ENCODE measurements at places on chromosomes 12 and 14. TPM values are rescaled to one million over a fixed set of nuclear protein-coding genes. Genes with fewer than 3 reads are reported as not detected.

The TROAP gene
- 75.3 TPM for total RNA-seq

The SLC8A3 gene
- total RNA-seq: 0.07 TPM

GRCh38 chr12:118145113-118145797, 9.3 kb downstream of the PEBP1 start:
- DNase-seq: no peak
- no peaks in the 10 kb centered on the region for H3K27me3 ChIP-seq
- peaks cover 70% of the 10 kb centered on the region for H3K36me3 ChIP-seq
- H3K4me1 ChIP-seq: no peaks in the 10 kb centered on the region

- DNase-seq: no peak
- H3K36me3 ChIP-seq: no peaks in the 10 kb centered on the region
- no peaks in the 10 kb centered on the region for H3K27me3 ChIP-seq
These were observed 917.0 kb downstream of the LRFN5 start for GRCh38 chr14:42523666-42524065.
